ENCODE measurements at places on chromosomes 5 and 9.
A peak's percentile ranks its signal among the peaks of the same experiment; 100 is the strongest.

- no peak for DNase-seq
Measured at GRCh38 chr5:23445573-23445972, 61.8 kb upstream of the PRDM9 start.

GRCh38 chr5:168295574-168296201, 4.2 kb downstream of the WWC1 start:
- DNase-seq = no peak

DNA sequence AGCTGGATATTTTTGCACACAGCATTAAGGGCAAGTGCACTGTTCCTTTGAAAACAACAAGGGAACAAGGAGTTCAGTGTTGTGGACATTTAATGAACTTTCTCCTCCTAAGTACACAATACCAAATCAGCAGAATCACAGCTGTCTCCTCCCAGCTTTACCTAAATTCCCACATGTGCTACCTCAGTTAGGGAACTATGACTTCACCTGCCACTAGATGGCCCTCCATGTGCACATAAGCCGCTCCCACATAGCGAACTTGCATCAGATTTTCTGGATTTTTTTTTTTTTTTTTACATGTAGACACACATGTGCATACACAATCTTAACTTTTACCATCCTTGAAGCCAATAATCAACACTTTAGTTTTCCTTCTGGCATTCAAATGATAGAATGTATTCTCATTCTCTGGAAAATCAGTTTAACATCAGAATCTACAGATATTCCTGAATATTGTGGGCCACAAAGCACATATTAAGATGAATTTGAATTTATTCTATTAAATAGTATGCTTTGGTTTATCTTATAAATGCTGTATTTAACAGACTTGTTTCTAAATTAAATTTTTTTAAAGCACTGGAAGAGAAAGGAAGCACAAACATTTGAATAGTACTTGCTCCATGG, 123.6 kb downstream of the PALM2AKAP2 start:
- peak; percentile 31 for DNase-seq

GRCh38 chr5:168354397-168354796, 63.0 kb downstream of the WWC1 start:
- DNase-seq = no peak

- DNase-seq = no peak
Measured at GRCh38 chr9:71763832-71764231, 4.5 kb downstream of the CEMIP2 start.

DNA sequence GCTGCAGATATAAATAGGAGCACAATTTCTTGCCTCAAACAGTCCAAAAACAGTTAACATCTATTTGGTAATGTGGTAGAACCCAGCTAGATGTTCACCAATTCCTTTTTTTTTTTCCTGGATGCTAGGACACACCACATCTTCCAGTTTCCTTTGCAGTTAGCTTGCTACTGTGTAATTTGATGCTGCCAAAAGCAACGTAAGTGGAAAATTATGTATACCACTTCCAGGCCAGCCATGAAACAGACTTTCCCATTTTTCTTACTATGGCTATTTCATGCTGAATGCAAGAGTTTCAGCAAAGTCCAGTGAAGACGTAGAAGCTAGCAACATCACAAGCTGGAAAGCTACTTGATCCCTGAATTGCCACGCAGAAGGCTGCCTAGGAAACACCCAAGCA, 667.2 kb downstream of the TLE1 start:
- DNase-seq = no peak

DNA sequence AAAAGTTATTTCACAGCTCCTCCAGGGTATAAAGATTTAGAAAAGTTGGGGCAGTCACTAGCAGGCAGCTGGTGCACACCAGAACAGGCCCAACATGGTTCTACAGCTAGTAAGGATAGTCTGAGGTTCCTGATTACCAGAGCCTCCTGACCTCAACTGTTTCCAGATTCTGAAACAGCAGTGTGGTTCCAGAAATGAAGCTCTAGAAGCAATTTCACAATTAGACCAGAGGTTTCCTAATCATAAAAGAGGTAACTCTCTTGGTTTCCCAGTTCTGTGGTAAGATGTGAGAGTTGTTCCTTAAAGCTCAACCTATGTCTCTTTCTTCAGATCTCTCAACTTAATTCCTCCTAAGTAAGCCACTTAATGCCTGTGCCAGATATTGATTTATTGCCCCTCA, 11.9 kb downstream of the AGTPBP1 start:
- DNase-seq = no peak

GRCh38 chr5:106127341-106127781, 1543.4 kb downstream of the EFNA5 start:
- DNase-seq = no peak

DNA sequence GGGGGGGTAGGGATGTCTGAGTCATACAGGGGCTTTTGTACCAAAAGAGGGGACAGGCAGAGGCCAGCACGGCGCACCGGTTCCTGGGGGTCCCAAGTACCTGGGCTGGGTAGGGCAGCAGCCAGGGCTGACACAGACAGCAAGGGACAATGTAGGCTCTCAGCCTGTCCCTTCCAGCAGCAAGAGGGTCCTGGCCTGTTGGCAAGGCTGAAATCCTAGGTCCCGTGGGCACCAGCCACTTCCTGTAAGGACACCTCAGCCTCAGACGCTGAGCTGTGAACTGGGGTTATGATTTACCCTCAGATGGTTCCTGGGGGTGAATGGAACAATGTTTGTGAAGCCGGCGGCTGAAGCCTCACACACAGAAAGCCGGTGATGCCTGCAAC, 41.3 kb downstream of the NACC2 start:
- DNase-seq = no peak

DNA sequence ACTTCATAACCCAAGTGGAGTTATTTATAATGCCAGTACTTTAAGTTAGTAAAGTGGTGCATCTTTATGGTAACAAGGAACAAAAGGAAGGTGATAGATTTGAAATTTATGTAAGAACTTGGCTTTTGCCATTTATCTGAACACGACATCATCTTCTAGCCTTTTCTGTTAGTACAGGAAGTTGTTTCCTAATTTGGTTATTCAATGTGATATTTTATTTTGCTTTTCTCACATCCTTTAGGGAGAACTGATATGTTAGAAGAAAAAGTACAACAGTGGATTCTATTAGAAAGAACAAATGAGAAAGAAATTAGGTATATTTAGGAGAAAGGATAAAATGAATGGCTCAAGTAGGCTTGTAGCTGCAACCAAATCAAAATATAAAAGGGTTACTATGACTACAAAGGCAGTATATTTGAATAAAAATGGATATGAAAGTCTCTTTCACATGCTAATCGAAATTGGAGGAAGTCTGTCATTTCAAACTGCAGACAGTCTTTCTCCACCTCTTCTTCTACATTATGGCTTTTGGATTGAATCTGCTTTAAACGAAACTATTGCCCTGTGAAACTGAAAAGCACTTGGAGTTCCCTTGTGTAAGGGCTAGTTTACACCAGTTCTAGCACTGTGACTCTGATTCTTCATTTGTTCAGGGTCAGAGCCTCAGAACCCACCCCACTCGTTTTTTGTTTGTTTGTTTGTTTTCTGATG, 18.5 kb upstream of the SLC24A2 start:
- no peak for DNase-seq

DNA sequence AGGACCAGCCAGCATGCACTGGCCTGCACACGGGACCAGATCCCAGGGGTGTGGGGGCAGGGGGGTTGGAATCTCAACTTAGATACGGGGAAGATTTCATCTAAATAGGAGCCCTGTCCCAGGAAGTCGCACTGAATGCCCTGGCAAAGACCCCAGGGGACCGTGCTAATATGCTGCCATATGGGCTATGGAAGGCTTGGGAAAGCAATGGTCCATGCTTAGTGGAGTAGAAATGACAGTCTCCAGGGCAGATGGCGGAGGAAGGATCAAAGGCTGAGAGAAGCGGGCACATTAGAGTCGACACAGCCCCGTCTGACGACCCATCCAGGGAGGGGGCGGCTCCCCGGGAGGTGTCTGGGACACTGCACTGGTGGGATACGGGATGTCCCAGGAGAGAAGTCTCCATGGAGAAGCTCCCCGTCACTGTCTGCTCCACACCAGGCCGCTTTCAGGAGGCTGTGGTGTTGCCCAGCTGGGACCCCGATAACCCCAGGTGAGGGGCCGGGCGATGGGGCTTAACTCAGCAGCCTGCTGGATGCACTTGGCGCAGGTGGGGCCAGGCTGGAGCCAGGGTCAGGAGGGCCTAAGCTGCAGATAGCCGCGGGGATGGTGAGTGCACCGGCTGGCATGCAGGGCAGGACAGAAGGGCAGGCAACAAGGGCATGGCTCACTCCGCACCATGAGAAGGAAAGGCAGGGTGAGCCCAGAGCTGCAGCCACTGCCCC, 377.7 kb upstream of the IRX1 start:
- no peak for DNase-seq
